ENCODE measurements at places on chromosomes 11 and 22.

DNA sequence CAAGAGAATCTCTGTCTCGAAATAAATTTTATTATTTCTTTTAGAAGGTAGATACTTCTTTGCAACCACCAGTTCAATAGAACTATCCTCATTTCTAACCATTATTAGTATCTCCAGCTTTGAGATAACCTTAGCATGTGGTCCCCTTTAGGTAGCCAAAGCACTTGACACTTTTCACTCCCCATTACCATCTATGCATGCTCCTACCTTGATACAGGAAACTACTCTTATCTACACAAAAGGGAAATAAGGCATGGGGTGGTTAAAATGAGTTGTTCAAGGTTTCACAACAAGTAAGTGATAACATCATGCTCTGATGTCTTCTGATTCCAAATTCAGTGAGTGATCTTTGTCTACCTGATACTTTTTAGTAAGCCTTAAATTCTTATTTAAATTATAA is 308.2 kb upstream of the CHORDC1 start:
- no peak for DNase-seq

GRCh38 chr22:47388778-47389177 is 626.3 kb downstream of the TBC1D22A start:
- DNase-seq, result no peak

GRCh38 chr22:32800994-32801536 is 440 bp upstream of the TIMP3 start:
- DNase-seq, result no peak

DNA sequence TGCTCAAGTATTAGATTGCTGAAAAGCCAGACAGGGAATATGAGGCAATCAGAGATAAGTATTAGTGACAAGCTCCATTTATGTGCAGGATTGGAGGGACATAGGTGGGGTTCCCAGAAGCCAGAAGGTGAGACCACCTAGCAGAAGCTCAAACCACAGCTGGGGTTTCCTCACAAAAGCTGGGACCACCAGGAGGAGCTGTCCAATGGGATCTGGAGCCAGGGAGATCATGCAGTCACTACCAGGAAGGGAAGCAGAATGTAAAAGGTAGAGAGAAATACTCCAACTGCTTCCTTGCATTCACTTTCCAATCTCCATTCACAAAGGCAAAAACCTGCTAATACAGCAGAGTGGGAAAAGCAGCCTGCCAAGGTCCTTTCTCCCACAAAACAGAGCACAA is 5.2 kb upstream of the FSHB start:
- no peak for DNase-seq

DNA sequence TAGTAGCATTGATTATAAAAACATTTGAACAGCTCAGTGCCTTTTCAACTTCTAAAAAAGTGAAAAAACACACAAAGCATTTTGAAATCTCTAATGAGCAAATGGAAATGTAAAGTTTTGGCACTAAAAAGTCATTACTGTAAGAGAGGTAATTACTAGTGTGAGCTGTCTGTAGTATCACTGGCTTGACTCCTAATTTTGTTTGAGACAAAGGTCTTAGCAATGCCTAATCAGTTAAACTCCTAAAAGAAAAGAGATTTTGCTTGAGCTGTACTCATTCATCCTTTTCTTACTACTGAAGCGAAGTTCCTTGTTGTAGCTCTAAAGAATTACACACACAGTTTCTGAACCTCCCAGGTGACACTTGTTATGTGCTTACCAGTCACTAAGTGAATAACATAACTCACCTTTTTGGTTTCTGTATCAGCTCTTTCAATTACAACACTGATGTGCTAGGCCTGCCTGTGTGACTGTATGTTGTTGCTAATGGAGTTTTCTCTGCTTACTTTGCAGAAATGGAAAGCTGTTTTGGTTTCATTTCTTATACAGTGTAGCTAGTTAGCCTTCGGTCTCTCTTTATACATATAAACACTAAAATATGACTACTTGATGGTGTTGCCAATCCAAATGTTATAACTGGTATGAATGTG is 924.4 kb upstream of the TENM4 start:
- no peak for DNase-seq

GRCh38 chr11:121571506-121571905 is 118.7 kb upstream of the SORL1-AS1 start:
- DNase-seq, result no peak

- no peak for DNase-seq
Measured at GRCh38 chr22:23796461-23796860, 9.7 kb downstream of the SMARCB1 start.

DNA sequence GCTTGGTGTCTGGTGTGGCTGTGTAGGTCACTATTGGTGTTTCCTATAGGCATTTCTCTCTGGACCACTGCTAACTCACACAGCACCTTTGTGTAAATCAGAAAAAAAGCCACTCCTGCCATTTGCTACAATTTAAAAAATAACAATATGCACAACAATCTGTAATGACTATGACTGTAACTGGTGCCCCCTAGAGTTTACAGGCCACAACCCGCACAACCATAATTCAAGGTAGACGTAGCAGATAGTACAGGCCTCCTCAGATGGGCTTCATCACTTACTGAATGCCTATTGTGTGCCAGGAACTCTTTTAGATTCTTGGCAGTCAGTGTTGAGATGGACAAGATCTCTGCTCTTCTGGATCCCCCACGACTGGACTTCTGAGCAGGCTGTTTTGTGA is 47.7 kb downstream of the SYT9 start:
- no peak for DNase-seq

DNA sequence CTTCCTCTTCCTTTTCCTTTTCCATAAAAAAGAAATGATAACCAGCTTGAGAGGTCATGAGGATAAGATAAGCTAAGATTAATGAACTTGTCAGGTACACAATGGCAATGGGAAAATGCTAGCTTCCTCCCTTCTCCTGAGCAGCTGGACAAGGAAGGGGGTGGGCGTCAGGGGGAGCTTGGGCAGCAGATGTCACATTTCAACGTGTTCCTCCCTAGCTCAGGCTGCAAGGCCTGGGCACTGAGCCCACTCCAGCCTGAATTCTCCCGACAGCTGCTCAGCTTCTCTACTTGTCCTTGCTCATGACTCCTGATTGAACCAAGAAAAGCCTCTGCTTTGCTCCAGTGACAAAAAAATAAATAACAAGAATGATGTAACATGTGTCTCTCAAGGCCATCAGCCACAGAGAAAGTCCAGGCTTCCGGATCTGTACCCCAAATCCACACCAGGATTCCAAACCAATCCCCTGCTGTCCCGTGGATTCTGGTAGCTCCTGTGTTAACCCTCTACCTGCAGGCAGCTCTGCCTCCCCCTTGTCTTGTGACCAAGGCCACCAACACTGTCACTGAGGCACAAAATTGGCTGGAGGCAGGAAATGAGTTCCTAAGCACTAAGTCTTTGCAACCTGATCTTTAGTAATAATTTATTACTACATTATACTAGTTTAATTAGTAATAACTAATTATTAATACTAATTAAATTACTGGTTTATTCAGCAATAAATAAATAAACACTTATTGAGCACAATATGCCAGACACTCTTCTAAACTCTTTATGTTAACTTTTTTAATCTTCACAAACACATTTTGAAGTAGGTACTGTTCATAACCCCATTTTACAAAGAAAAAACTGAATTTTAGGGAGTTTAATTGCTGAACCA is 146.5 kb downstream of the CCDC34 start:
- no peak for DNase-seq

GRCh38 chr11:21625982-21626381 is 566.9 kb upstream of the ANO5 start:
- no peak for DNase-seq

DNA sequence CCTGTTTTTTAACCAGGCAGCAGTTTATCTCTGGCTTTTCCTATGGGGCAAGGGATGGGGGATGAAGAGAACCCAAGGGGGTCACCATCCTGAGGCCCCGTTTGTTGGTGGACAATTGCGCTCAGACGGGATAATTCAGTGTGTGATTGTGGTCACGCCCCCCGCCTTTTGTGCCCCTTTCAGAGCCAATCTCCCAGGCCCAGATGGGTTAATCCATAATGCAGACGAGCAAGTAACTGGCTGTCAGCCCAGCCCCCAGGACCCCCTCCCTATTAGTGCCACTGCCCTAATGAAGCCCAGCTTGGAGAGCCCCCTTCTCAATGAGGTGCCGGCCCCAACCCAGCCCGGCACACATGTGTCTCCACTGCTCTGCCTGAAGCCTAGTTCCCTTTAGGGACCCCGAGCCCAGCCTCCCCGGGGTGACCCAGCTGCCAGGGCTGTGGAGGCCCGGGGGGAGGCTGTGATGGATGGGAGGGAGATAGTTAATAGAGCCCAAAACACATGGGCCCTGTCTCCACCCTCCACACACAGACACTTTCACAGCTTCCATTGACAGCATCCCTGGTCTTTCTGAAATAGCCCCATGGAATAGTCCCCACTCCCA is 19.1 kb upstream of the ROBO3 start:
- DNase-seq, result no peak

DNA sequence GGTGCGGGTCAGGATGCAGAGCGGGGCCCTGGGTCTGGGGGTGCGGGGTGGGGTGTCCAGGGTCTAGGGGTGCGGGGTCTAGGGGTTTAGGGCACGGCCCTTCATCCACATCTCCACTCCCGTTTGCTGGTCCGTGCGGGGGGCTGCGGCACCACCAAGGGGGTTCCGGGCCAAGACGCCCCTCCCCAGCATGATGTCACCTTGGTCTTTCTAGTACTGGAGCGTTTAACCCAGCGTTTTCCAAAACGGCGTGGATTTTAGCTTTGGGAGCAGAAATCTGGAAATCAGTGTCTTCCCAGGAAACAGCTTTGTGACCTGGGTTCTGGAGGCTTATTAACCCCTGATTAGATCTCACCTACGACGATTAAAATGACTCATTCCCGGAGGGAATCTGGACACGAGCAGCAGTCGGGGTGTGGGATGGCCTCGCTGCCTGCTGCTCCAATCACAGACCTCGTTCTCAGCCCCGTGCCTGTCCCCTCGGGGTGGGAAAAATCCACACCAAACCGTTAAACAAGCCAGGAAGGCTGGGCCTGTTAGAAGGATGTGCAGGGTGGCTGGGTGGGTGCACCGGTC is 759 bp downstream of the AP2A2 start:
- peak; percentile 23 for DNase-seq

GRCh38 chr11:17418444-17419081 is 30.1 kb upstream of the KCNJ11 start:
- no peak for DNase-seq

DNA sequence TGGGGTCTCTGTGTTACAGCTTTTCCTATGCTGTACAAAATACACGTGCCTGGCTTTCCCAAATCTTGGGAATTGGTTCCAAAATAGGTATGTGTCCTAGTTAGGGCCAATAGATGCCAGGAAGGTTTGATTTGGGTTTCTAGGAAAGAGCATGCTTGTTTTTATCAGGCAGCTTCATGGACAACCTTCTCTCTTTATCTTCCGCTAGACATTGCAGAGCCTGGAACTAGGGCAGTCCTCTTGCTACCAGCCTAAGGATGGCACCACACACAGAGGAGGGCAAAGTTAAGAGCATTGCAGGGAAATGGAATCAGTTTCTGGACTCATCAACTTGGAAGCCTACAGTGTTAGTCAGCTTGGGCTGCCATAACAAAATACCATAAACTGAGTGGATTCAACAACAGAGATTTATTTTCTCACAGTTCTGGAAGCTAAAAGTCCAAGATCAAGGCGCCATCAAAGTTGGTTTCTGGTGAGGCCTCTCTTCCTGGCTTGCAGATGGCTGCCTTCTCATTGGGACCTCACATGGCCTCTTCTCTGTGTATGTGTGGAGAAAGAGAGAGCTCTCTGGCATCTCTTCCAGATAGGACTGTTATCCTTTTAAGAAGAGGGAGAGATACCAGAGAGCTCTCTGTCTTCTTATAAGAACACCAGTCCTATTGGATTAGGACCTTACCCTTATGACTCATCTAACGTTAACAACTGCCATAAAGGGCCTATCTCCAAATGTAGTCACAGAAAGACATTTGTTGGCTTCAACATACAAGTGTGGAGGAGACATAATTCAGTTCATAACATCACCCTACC is 27.3 kb upstream of the CREB3L1 start:
- no peak for DNase-seq

GRCh38 chr22:42996646-42997365 is 18.1 kb downstream of the PACSIN2 start:
- DNase-seq, result no peak

DNA sequence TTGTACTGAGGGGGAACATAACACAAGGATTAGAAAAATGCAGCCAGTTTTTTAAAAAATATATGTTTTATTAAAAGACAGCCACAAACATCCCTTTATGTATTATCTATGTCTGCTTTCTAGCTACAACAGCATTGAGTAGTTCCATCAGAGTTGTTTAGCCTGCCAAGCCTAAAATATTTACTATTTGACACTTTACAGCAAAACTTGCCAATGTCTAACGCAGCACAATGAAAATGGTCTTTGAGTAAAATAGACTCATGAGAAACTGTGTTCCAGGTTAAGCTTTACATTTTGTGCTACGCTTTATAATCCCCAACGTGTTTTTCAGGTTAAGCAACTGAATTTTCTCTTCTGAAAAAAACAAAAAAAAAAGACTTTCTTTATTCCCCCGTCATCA is 2211.5 kb upstream of the RAG2 start:
- no peak for DNase-seq

- DNase-seq, result no peak
Measured at GRCh38 chr11:45265969-45266675, 20.0 kb downstream of the SYT13 start.

DNA sequence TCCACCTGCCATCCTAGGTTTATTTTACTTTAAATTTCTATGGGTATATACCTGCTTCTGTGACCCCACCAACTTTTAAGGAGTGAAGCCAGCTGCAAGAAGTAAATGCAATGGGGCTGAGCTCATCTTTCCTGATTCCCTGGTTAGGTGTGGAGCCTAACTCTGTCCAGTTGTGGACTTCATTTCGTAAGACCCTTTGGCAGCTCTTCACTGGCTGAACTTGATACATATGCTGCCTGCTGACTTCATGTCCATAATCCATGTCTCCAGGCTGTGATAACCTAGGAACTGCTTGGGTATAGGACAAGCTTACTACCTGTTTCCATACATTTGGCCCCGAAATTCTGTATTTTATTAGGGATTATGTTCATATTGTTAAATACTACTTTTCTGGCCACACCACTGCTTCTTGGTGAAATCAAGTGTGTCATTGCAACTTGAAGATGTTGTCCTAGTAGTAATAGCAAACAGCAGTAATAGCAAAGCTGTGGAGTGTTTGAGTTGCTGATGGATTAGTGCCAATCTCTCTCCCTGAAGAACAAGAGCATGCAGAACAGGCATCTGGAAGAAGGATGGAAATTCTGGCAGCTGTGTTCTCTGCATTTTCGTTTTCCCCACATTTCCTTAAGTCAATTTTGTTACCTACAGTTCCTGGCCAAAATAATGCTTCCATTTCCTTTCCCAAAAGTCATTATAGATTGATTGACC is 31.2 kb downstream of the LDLRAD3 start:
- no peak for DNase-seq

GRCh38 chr11:7353100-7353499 is 101.4 kb downstream of the SYT9 start:
- DNase-seq, result peak; percentile 11

Measured in HS-27A (cell line).